CD4-positive, alpha-beta T cell treated with Interleukin-4 for 4 hours (primary cell): ENCODE measurements at places on chromosomes 6 and 20.

DNA sequence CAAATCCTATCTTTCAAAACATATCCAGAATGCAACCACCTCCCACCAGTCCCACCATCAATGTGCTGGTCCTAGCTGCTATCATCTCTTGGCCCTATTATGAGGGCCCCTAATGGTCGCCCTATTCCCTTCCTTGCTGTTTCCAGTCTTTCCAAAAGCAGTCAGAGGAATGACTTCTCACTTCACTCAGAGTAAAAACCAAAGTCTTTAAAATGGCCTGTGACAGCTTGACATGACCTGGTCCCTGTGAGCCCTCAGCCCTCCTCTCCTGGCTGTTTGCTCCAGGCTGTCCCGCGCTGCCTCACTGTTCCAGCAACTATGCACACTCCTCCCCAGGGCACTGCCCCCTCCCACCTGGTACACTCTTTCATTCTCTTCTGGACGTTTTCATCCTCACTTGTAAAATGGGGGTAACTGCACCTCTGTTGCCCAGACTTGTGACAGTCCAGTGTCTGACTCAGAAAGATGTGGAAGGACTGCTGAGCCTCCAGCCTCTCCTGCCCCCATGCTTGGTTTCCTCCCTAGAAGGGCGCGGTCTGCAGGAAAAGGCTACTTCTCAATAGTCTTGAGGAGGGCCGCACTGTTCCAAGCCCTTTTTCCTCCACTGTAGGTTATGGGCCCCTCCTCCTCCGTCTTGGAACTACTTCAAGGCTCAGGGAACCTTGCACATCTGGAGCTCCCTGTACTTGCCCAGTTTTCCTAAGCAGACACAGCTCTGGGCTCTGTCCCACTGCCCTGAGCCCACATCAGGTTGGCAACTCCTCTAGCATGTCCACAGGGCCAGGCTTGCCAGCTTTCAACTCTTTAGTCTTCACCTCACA, 64.7 kb downstream of the MYH7B start:
- no peak for DNase-seq

DNA sequence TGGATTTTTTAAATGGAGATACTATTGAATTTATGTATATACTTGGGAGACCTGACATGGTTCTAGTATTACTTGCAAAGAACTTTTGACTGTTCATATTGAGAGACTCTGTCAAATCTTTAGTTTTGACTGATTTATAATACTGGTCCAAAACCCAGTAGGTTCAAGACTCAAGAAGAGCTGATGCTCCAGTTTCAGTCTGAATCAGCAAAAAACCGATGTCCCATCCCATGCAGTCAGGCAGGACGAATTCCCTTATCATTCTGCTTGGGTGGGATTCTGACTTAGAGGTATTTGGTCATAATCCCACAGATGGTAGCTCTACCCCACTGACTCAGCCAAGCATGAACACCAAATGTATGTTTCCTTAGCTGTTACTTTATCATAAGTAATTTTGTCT, 29.5 kb downstream of the ZNF334 start:
- no peak for DNase-seq

- DNase-seq, result no peak
These were observed 119.5 kb upstream of the FRMD1 start for GRCh38 chr6:168198302-168199180.

DNA sequence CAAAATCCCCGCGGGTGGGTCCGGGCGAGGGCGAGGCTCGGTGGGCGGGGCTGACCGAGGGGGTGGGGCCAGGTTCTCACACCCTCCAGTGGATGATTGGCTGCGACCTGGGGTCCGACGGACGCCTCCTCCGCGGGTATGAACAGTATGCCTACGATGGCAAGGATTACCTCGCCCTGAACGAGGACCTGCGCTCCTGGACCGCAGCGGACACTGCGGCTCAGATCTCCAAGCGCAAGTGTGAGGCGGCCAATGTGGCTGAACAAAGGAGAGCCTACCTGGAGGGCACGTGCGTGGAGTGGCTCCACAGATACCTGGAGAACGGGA, 809 bp downstream of the HLA-G start:
- DNase-seq, result peak; percentile 4

DNA sequence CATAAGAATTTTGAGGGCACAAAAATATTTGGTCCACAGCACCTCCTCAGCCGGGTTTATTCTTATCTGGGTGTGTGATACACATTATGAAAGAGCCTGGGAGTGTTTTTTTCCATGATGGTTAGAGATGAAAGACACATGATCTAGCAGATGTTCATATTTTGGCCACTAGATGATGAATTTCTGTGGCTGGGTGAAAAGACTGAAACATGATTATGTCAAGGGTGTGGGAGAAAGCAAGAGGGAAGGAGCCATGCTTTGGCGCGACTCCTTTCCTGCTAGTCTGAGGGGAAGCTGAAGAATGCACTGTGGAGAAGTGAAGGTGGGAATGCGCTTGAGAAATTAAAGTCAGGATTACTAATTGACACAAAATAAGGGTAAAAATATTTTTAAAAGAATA, 102.3 kb downstream of the SH3BGRL2 start:
- no peak for DNase-seq
